ENCODE measurements at places on chromosomes 3 and 15.

DNA sequence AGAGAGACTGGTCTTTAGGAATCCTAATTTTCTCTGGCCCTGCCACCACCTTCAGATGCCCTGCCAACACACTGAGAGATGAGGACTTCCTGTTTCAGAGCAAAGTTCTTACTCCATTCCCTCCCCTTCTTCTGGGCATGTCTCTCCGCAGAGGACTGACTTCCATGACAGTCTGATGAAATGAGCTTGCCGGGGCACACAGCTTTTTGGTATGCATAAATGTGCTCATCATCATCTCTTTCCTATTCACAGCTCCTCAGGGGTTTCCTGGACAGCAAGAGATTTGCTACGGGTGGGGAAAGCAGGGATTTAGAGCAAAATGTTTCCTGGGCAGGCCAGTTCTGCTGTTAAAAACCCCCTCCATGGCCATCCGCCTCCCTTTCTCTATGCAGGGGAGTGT, 27.6 kb upstream of the SEMA6D start:
- DNase-seq, result no peak

- DNase-seq, result no peak
Observed at GRCh38 chr3:48296699-48297098, 36.8 kb downstream of the SPINK8 start.

GRCh38 chr3:124653797-124654469, 76.3 kb upstream of the UMPS start:
- peak; percentile 56 for DNase-seq

DNA sequence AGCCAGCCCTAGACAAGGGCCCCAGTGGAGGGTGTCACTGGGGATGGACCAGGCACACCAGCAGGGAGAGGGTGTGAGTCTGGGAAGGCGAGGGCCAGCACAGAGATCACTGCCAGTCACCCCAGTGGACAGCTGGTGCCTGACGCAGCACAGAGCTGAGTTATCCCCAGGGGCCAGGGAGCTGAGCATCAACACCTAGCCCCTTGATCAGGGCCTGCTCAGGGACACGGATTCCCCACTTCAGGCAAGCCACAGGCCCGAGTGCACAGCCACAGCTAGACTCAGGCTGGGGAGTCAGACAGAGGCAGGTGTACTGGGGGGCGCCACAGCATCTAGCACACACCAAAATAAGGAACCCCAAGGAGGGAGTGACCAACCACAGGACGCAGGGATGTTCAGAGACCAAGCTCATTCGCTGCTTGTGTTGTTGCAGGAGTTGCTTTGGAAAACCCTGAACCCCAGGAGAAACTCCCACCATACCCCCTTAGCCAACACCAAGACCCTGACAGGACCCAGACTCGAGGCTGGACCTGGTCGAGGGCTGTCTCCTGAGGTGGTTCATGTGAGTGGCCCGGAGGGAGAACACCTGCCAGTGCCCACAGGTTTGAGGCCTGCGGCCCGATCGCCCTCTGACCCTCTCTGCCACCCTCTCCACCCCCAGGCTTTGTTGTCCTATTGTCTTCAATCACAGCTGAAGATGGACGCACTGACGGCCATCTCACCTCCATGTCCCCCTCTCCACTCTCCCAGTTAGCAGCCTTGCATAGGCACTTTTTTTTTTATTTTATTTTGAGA, 146.8 kb downstream of the TPRA1 start:
- no peak for DNase-seq

GRCh38 chr3:100032243-100032642, 82.1 kb downstream of the FILIP1L start:
- DNase-seq, result no peak

GRCh38 chr15:70164910-70165715, 67.4 kb upstream of the TLE3 start:
- DNase-seq, result no peak

DNA sequence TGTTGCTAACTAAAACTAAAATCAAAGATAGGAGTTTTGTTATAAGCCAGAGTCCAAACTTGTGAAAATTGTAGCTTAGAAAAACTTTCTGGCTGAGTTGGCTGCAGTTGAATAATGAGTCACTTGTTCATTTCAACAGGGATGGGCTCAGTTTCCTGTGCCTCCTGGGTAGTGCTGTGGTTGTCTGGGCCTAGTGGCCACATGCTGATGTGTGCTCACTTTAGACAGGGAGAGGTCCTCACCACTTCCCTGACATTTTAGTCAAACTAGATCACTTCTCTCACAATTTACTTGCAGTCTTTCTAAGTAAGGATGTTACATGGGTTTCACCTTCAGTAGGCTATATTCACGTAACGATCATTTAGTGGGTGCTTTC, 6.3 kb upstream of the UBE2Q2 start:
- no peak for DNase-seq
